Inflammatory macrophage treated with lipopolysaccharide for 1 hour (primary cell): ENCODE measurements at places on chromosomes 1 and 21.

DNA sequence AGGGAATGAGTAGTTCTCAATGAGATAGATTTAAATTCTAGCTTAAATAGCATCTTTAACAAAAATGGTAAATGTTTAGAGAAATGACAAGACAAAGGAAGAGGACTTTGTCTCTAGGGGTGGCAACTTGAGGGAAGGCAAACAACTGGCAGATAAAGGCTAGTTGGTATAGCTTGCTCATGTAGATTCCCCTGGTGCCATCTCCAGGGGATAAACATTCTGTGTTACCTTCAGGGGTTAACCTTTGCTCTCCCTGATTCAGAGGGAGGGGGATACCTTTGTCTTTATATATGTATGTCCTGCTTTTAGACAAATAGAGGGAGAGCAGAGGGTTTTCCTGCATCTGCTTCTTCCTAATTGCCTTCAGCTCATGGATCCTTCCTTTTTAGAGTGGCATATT is 153.7 kb upstream of the L1TD1 start:
- no peak for DNase-seq

- DNase-seq = no peak
Measured at GRCh38 chr1:228860911-228861831, 125.9 kb downstream of the RHOU start.

DNA sequence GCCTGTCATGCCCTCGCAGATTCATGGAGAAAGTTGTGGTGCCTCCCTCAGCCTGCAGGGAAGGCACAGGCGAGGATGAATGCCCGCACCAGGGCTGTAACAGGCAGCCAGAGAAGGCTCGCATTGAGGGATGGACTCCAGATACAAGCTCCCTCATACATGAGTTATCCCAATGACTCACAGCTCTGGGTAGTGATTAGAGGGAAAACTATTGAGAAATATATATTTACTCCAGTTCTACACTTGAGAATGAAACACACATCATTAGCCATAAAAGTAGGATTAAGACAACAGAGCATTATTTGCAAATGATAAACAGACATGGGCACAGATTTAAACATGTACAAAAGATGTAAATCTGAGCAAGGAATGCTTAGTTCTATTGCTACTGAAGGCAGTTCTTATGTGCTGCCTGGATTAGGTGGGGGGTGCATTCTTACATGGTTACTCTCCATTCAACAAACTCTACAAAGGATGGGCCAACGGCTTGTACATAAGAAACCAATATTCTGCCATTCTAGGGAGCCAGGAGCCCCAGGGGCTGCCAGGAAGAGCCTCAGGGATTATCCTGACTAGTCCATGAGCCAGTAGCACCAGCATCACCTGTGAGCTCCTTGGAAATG is 97.9 kb downstream of the CSMD2 start:
- no peak for DNase-seq

DNA sequence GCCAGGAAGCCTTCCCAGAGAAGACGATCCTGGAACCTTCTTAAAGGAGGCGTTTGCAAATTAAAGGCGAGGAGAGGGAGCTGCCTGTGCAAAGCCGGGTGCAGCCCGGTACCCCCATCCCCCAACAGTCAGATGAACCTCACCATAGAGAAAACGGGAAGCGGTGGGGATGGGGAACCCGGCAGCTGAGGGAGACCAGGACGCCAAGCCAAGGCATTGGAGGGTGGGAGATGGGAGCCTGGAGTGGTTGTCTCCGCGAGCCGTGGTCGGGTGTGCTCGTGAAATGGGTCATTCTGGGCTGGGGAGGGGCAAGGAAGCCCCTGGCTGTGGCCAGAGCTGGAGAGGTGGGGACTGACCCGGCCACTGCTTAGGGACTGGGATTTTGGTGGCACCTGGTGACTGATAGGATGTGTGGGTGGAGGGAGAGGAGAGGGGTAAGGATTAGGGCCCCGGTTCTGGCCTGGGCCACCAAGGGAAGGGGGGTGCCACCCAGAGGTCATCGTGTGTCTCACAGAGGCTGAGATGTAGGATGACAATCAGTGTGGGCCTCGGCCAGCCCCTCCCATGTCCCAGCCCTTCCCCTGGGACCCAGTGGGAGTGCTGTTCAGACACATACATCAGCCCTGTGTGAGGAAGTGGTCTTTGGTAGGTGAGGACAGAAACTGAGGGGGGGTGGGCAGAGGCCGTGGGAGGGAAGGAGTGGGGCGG is 676 bp upstream of the PADI2 start:
- DNase-seq = peak; percentile 49

DNA sequence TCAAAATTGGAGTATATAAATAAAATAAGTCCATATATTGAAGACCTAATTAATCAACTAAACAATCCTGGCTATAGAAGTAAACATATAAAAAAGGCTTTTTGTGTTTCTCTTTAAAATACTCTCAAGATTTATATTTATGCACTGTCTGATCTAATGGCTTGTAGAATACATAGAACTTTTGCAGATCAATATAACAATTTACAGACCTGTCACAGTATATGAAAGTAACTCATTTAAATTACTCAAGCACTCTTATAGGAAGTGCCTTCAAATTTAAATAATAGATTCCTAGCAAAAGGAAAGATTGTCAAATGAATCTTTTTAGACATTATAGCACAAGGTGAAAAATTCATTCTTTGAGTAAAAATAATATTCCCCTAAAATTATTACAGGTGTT is 615.8 kb upstream of the RGS18 start:
- no peak for DNase-seq

DNA sequence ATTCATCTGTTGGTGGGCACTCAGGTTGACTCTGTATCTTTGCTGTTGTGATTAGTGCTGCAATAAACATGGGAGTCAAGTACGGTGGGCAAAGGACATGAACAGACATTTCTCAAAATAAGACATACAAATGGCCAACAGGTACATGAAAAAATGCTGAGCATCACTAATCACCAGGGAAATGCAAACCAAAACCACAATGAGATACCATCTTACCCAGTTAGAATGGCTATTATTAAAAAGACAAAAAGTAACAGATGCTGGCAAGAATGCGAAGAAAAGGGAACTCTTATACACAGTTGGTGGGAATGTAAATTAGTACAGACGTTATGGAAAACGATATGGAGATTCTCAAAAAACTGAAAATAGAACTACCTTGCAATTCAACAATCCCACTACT is 98.9 kb downstream of the TMEM53 start:
- no peak for DNase-seq

- DNase-seq = no peak
Measured at GRCh38 chr1:151060657-151061421, 642 bp downstream of the MLLT11 start.

DNA sequence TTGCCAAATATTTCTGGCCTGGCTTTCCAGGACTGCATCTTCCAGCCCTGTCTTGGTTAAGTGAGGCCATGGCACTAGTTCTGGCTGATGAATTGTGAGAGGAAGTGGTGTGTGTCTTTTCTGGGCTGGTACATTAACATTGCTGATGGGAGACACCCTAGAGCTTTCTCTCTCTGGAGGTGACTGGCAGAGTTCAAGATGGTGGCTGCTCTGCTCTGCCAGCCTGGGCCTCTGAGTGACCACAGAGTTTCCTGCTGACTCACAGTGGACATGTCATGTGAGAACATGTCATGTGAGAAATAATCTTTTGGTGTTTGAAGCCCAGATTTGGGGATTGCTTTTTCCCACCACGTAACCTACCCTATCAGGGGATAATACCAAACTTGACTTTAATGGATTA is 218.0 kb upstream of the KIAA0040 start:
- no peak for DNase-seq

DNA sequence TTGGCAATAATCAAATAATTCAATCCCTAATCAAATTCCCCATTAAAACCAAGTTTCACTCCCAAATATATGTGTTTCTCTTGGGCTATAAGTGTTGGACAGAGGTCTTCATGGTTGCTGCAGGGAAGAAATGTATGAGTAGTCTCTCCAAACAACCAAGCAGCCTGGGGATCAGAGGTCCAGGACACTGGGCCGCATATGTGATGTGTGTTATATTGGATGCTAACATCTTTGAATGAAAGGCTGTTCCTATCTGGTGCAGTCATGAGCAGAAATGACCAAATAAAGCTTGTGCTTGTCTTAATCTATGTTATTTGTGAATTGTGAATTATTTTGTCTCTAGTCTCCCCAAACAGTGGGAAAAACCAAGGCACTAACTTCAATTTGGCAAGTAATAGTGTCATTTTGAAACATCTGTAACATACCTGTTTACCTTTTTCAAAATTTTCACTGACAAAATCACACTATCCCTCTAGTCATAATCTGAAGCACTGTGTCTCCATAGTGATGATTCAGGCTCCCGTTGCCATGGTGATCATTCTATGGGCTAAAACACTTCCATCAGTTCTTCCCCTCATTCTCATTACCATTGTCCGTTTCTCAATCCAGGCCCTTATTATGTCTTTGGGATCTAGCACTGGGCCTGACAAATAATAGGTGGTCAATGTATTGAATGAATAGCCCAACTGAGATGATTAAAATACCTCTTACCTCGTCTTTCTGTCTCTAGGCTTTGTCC is 12.5 kb upstream of the TADA1 start:
- no peak for DNase-seq

- DNase-seq = no peak
Measured at GRCh38 chr1:221765527-221765926, 23.6 kb upstream of the DUSP10 start.

- no peak for DNase-seq
Measured at GRCh38 chr1:36882536-36883285, 151.6 kb downstream of the GRIK3 start.

DNA sequence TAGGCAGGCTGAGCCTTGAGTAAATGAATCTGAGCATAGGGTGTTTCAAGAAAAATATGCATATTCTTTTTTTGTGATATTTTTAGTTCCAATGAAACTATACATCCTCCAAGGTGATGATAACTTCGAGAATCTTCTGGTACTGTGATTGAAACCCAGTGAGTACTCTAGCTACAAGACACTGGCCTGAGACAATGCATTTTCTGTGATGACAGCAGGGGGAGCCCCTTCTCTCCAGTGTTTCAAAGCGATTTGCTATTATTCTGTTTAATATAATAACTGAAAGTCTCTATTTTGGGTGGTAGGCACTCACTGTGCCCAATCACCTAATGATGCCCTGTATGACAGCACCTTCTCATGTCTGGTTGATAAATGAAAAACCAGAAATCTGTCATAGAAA is 12.1 kb downstream of the IRF2BP2 start:
- DNase-seq = peak; percentile 54

- DNase-seq = peak; percentile 28
Measured at GRCh38 chr1:236020359-236021219, 44.3 kb downstream of the NID1 start.

- no peak for DNase-seq
Measured at GRCh38 chr1:221718381-221719277, 23.3 kb downstream of the DUSP10 start.

- no peak for DNase-seq
Measured at GRCh38 chr1:57712846-57713245, 289.0 kb upstream of the DAB1 start.

- DNase-seq = no peak
Measured at GRCh38 chr1:187634940-187635339, 806.2 kb downstream of the PLA2G4A start.

- no peak for DNase-seq
Measured at GRCh38 chr1:2416403-2416802, 4.0 kb upstream of the PEX10 start.

- DNase-seq = no peak
Measured at GRCh38 chr21:41876928-41877652, 2.1 kb downstream of the PRDM15 start.

DNA sequence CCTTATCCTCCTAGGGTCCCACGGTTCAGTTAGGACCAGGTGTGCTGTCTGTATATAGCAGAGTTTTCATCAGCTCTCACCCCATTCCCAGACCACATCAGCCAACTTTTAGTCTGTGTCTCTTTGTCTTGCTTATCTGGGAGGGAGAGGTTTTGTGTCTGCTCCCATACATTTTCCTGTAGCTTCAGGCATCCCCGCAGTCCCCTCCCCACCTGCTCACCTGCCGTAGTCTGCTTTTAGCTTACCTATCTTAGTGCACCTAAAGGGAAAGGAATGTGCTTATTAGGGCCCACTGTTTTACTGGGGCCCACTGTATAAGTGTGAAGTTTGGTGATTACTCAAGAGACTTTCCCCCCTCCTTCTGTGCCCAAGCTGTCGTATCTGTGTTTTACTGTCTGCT is 225.1 kb downstream of the PLA2G4A start:
- DNase-seq = no peak

DNA sequence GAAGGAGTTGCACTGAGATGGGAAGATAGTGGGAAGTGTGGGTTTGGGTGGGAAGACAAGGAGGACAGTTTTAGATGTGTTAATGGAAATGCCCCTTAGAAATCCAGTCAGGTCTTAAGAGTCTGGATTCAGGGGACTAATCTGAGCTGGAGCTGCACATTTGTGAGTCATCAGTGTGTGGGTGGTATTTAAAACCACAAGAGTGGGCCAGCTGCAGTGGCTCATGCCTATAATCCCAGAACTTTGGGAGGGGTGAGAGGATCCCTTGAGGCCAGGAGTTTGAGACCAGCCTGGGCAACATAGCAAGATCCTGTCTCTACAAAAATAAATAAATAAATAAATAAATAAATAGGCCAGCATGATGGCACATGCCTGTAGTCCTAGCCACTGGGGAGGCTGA is 40.9 kb upstream of the SLC6A9 start:
- DNase-seq = peak; percentile 76

- no peak for DNase-seq
Measured at GRCh38 chr1:116910379-116911187, 867 bp downstream of the PTGFRN start.

GRCh38 chr1:226654668-226655055 is 84.4 kb downstream of the ITPKB start:
- no peak for DNase-seq

DNA sequence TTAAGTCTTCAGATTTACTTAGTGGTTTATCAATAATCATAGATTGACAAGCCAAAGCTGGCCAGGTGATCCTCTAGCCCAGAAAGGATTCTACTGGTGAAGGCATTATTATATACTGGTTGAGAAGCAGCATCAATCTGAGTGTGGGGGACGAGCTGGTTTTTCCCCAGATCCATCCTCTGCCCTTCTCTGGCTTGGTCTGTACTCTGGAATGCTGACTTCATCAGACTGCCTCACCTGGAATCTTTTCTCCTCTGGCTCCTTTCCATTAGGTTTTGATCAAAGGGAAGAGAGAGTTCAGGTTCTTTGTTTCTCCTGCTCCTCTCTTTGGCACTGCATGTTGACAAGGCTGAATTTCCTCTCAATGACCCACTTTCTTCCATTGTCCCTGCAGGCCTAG is 93.9 kb downstream of the KCTD3 start:
- DNase-seq = no peak

DNA sequence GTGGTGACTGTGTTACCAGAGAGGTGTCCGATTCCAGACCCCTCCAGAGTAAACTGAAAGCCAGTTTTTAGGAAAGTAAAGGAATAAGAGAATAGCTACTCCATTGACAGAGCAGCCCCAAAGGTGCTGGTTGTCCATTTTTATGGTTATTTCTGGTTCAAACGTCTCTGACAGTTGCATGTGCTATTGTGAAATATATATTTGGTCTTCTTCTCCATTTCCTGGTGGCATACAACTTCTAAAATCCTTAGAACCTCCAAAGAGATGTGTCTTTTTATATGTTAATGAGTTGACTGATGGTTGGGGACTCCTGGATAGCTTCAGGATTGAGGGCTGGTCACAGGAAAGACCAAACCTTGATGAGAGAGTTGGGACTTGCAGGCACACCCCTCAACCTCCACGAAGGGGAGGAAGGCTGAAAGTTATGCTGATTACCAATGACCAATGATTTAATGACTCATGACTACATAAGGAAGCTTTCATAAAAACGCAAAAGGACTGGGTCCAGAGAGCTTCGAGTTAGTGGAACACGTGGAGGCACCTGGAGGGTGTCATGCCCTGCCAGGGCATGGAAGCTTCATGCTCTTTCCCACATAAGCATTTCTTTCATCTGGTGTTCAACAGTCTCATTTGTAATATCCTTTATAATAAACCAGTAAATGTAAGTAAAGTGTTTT is 100.7 kb downstream of the SLC16A1 start:
- DNase-seq = no peak
